Natural killer cell treated with Interleukin-12 subunit alpha and Interleukin-12 subunit beta and Interleukin-15 and Interleukin-18, amount 100 ng/mL, for 72 hours (primary cell): ENCODE measurements at places on chromosomes 7 and 10. TPM values are rescaled to one million over a fixed set of nuclear protein-coding genes. Genes with fewer than 3 reads are reported as not detected.

DNA sequence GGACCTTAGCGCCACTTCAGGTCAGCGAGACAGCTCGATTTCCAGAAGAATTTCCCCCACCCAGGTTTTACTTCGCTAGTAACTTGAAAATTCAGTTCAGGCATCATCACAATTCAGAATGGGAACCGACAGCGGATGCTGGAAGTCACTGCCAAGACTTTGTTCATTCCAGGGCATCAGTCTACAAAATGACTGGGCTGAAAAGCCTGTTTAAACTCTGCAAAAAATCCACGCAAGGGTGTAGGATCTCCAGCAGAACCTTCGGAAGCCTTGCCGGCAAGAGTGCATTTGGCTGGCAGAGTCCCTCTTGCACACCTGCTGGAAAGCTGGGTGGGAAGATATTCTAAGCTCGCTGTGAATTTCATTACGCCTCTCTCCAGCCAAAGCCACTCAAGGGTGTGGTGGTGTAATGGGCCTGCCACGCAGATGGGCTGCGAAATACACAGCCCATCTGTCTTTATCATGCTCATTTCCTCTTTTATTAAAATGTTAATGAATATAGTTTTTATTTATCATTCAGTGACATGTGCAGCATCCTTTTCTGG lies 672.0 kb upstream of the FOXK1 start:
- no peaks in the 10 kb centered on the region for H3K36me3 ChIP-seq
- no peaks in the 10 kb centered on the region for H3K4me1 ChIP-seq
- H3K27ac ChIP-seq = no peak overlapping the region

- H3K4me3 ChIP-seq = no peak overlapping the region
- no peak overlapping the region for H3K27ac ChIP-seq
- no peaks in the 10 kb centered on the region for H3K36me3 ChIP-seq
These were observed 59.0 kb downstream of the EGFR start for GRCh38 chr7:55077561-55078410.

Gene NPSR1
- total RNA-seq = not detected

Gene SFRP4
- total RNA-seq = not detected

DNA sequence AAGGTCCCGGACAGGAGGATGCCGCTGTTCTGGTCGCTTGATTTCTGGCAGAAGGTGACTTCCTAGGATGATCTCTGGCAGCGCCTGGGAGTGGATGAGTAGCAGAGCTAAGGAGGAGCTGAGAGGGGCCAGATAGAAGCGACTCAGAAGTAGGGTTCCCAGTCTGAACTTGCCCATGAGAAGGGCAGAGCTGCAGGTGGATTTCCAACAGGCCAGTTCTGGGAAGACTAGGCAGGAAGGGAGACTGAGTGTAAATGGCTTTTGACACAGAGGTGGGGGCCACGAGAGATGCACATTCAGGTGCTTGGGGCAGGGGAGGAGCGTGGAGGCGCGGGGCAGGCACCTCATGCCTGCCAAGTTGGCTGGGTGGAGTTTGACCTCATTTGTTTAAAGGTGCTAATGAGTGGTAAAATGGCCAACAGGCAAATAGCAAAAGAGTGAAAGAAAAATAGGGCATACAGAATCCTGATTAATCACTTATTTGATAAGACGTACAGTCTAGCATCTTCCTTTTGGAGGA lies 58.8 kb downstream of the SHH start:
- H3K27me3 ChIP-seq = no peaks in the 10 kb centered on the region
- H3K4me3 ChIP-seq = peak overlapping the region; percentile 49
- no peaks in the 10 kb centered on the region for H3K36me3 ChIP-seq

- DNase-seq = no peak
- peak overlapping the region; percentile 38 for H3K27ac ChIP-seq
- H3K36me3 ChIP-seq = peaks cover 36% of the 10 kb centered on the region
- H3K4me3 ChIP-seq = peak overlapping the region; percentile 20
These were observed 14.9 kb downstream of the HIPK2 start for GRCh38 chr7:139762886-139763285.

Gene EVX1
- total RNA-seq = not detected

GRCh38 chr10:53093878-53094277 lies 321.3 kb upstream of the MBL2 start:
- peaks cover 7% of the 10 kb centered on the region for H3K36me3 ChIP-seq
- DNase-seq = no peak
- no peaks in the 10 kb centered on the region for H3K27me3 ChIP-seq
- H3K4me3 ChIP-seq = no peak overlapping the region

- no peaks in the 10 kb centered on the region for H3K4me1 ChIP-seq
- no peak for DNase-seq
- H3K36me3 ChIP-seq = no peaks in the 10 kb centered on the region
- no peak overlapping the region for H3K27ac ChIP-seq
These were observed 9.4 kb upstream of the TAS2R16 start for GRCh38 chr7:123004931-123005330.

GRCh38 chr7:28078036-28078901 lies 102.3 kb downstream of the JAZF1 start:
- H3K4me1 ChIP-seq = peaks cover 48% of the 10 kb centered on the region
- H3K36me3 ChIP-seq = no peaks in the 10 kb centered on the region
- H3K27me3 ChIP-seq = no peaks in the 10 kb centered on the region

GRCh38 chr10:127047878-127048238 lies 142.6 kb downstream of the DOCK1 start:
- H3K27ac ChIP-seq = no peak overlapping the region
- no peak for DNase-seq
- H3K27me3 ChIP-seq = peaks cover 10% of the 10 kb centered on the region

DNA sequence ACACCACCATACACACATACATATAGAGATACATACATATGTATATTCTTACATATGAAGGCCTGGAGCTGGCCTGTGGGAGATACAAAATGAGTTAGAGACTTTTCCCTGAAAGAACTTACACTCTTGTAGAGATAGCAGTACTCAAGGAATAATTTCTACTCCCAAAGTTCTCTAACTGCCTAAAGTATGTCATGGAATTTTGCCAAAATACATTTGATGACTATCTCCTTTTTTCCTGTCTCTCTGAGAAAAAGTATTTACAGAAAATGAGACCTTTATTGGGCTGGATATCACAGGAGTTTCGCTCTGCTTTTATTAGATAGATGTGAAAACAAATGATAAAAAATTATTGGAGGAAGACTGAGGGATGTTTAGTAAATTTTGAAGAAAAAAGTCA lies 220.1 kb downstream of the POU6F2 start:
- H3K27ac ChIP-seq = no peak overlapping the region
- peaks cover 2% of the 10 kb centered on the region for H3K27me3 ChIP-seq
- no peak overlapping the region for H3K4me3 ChIP-seq
- H3K36me3 ChIP-seq = no peaks in the 10 kb centered on the region
- DNase-seq = no peak

- peaks cover 13% of the 10 kb centered on the region for H3K36me3 ChIP-seq
- H3K27ac ChIP-seq = no peak overlapping the region
- no peak for DNase-seq
- peaks cover 18% of the 10 kb centered on the region for H3K4me1 ChIP-seq
- H3K4me3 ChIP-seq = peak overlapping the region; percentile 23
These were observed 26.8 kb upstream of the EGR2 start for GRCh38 chr10:62842983-62843382.

DNA sequence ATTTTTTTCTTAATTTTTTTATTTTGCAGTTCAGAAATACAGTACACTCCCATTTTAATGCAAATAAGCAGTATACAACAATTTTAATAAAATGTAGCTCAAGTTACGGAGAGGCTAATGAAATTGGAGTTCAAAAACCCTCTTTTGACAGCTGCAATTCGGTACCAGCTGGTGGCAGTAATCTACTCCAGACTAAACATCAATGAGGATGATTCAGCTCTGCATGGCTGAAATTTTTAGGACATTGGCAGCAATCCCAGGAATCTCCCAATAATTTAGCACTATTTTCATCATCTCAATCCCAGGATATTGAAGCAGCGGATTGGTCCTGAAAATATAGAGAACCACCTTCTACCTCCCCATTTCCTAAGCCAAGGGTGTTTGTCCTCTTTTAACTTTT lies 278.8 kb downstream of the CACNA2D1 start:
- DNase-seq = no peak
- no peak overlapping the region for H3K27ac ChIP-seq
- H3K4me3 ChIP-seq = no peak overlapping the region
- H3K36me3 ChIP-seq = no peaks in the 10 kb centered on the region
- no peaks in the 10 kb centered on the region for H3K27me3 ChIP-seq
- H3K4me1 ChIP-seq = no peaks in the 10 kb centered on the region

- DNase-seq = no peak
- H3K4me1 ChIP-seq = no peaks in the 10 kb centered on the region
- no peak overlapping the region for H3K27ac ChIP-seq
These were observed 627.7 kb downstream of the TNS3 start for GRCh38 chr7:46954181-46954580.

Gene STX1A
- 23.2 TPM for total RNA-seq

Gene SCART1
- 2.0 TPM for total RNA-seq

DNA sequence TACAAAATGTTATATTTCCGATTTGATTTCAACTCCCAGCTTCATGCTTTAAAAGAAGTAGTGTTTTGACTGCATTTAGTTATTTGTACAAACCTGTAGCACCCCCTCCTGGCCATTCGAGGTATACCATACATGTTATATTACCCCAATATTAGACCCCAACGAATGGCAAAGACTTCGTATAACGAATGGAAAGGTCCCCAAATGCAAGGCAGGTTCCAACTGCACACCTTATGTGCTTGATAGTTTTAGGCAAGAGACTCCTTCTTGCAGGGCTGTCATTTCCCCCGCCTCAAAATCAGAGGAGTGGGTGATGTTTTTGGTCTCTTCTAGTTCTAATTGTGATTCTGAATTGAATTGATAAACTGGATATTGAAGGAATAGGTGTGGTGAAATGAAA lies 101.1 kb upstream of the TARP start:
- H3K4me3 ChIP-seq = no peak overlapping the region
- H3K4me1 ChIP-seq = peaks cover 26% of the 10 kb centered on the region
- H3K27ac ChIP-seq = no peak overlapping the region

- H3K27me3 ChIP-seq = peaks cover 6% of the 10 kb centered on the region
- DNase-seq = no peak
These were observed 74.6 kb upstream of the TPK1 start for GRCh38 chr7:144910411-144910810.

DNA sequence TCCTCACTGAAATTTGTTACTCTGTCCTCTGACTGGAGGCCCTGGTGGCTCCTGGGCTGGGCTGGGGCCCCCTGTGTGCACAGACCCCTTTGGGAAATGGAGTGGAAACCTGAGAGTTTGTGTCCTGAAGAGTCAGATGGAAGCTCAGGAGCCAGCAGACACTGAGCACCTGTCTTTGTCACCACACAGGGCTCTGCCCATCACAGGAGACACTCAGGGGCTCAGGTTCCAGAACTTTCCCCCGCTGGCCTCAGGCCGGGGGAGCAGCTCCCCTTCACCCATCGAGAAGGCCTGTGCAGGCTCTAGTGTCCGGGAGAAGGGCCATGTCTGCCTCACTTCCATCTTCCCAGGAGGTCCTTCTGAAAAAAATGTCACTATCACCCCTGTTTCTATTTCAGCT lies 22.3 kb upstream of the PITRM1 start:
- H3K27ac ChIP-seq = no peak overlapping the region
- no peaks in the 10 kb centered on the region for H3K36me3 ChIP-seq
- H3K4me3 ChIP-seq = no peak overlapping the region
- H3K4me1 ChIP-seq = peaks cover 26% of the 10 kb centered on the region
- DNase-seq = no peak
- H3K27me3 ChIP-seq = peaks cover 48% of the 10 kb centered on the region

Gene HYAL4
- total RNA-seq = not detected

Gene UCN3
- not detected for total RNA-seq

DNA sequence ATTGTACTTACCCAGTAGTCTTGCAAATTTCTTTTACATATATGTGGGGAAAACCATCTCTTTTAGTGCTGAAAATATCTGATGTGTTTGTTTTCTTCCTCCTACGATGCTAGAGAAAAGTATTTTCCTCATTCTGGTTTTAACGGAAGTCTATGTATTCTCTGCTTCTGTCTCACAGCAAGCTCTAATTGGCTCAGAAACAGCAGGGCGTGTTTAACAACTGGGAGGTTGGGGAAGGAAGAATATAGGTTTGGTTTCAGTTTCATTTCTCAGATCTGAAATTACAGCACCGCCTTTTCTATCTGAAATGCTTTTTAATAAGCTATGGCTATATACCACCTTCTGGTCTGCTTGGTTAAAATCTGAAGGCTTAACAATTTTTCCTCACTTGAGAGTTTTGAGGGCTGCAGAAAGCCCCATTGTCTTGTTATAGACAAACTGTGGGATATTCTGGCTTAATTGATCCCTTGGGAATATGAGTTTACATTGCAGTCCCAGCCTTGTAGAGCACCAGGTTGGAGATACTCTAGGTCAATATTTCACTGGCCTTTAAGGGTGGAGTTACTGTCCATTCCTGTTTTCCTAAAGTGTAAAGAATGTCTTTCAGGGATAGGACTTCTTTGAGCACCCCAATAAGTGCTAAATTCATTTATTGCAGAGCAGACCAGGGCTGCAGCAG lies at the start of gene SAMD9:
Gene SAMD9 (minus strand): TSS at position 128 of the 679 bp plus-strand sequence. CDS start 11,882 bp downstream, outside the sequence.
- H3K4me1 ChIP-seq = peaks cover 43% of the 10 kb centered on the region
- DNase-seq = peak; percentile 73
- peak within 1 kb of the TSS; percentile 88 for H3K27ac ChIP-seq
- peak within 1 kb of the TSS; percentile 99 for H3K4me3 ChIP-seq
- no peaks in the 10 kb centered on the region for H3K27me3 ChIP-seq

Gene NEUROD6
- not detected for total RNA-seq

DNA sequence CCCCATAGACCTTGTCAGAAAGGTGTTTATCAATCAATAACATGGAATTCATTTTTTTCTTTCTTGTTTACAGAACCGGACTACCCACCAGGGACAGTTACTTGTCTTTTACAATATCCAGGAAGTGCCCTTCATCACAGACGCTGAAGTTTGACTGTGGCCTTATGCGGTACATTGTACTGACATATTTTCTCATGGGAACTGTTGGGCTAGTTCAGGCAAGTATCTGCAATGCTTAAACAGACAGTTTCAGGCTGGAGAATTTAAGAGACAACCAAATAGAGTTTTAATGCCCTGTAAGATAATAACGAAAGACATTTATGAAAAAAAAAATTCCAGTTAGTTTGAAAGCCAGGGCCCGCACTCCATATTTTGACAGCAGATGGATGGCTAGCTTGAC lies 246.4 kb downstream of the GATA3 start:
- H3K27me3 ChIP-seq = peaks cover 22% of the 10 kb centered on the region
- H3K27ac ChIP-seq = no peak overlapping the region
- H3K4me3 ChIP-seq = no peak overlapping the region
- no peaks in the 10 kb centered on the region for H3K4me1 ChIP-seq
- H3K36me3 ChIP-seq = no peaks in the 10 kb centered on the region
- no peak for DNase-seq

DNA sequence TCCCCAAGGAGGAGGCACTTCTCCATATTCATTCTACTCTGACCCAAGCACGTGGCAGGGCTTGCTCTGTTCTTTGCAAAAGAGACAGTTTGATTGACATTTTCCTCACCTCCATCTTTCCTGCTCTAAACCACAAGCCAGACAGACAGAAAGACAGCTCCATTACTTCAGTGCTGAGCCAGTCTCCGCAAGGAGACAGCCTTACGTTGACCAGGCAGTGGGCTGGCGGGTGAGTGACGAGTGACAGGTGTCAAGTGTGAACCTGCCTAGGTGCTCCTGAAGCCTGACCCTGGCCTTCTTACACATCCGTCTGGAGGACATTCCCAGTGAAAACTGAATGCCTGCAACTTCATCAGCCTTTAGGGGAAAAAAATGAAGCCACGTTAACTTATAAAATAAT lies 314.6 kb downstream of the TNS3 start:
- no peak for DNase-seq
- no peaks in the 10 kb centered on the region for H3K4me1 ChIP-seq

Gene TFPI2
- not detected for total RNA-seq
